ENCODE measurements at places on chromosomes 2 and 18.

DNA sequence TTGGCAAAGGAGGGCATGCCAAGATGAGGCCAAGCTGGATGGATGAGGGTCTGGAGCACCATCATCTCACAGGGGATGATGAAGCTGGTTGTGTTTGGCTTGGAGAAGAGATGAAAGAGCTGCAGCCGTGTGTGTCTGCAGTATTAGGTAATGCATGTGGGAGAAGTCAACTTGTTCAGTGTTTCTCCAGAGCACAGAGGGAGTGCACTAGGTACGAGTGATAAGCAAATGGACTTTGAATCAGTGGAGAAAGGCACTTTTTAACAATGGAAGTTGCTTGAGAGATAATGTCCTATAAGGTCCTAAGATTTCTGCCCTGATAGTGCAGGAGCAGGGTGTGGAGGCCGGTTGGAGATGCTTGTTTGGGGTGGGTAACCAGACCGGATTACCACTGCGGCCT is 36.0 kb downstream of the SLC14A2 start:
- DNase-seq: no peak

DNA sequence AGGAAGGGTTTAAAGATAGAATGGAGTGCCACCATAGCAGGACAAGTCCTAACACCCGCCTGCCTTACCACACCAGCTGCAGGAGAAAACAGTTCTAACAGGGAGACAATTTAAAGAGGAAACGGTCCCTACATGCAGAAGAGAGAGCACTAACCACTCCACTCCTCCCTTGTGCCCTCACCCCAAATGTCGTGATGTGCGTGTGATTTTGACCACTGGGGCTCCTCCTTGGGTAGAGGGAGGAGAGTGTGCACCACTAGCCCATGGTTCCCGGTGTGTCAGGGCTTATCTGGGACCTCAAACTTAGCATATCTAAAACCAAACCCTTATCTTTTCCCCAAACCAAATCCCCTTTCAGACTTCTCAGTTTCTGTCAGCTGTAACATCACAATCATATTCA is 105.5 kb upstream of the CCDC68 start:
- no peak for DNase-seq

DNA sequence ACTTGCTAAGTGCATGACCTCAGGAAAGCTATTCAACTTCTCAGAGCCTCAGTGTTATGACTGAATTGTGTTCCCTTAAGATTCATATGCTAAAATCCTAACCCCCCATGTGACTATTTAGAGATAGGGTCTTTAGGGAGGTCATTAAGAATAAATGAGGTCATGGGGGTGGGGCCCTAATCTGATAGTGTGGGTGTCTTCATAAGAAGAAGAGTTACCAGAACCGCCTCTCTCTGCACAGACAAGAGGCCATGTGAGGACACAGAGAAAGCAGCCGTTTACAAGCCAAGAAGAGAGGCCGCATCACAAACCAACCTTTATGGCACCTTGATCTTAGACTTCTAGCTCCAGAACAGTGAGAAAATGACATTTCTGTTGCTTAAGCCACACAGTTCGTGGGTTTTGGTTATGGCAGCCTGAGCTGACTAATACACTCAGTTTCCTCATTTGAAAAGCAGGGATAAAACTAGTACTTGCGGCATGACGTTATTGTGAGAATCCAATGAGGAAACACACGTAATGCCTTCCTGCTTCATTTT is 9.9 kb downstream of the SH2D6 start:
- DNase-seq: no peak

DNA sequence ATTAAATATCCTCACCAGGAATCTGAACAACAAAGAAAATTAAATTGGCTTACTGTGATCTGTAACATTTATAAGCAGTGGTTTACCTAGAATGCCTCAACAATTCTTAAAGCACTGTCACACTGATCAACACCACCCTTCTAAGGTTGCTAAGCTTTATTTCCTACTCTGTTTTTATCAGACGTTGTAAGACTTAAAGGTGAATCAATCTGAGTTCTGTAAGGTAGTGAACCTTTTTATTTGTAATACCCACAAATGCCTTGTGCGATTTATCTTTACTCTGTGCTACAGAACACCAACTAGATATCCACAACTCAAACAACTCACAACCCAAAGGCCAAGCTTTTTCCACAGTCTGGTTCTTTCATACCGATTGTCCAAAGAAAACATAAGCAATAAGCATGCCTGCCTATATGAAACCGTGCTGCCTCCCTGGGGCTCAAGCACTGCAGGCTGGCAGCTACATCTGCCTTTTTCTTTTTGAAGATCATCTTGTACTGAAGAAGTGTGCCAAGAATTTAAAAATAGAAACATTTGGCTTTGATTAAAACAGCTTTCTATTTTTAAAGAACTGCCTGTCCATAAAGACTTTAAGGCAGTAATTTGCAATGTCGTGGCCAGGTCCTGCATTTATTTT is 490.7 kb downstream of the NUP35 start:
- no peak for DNase-seq

DNA sequence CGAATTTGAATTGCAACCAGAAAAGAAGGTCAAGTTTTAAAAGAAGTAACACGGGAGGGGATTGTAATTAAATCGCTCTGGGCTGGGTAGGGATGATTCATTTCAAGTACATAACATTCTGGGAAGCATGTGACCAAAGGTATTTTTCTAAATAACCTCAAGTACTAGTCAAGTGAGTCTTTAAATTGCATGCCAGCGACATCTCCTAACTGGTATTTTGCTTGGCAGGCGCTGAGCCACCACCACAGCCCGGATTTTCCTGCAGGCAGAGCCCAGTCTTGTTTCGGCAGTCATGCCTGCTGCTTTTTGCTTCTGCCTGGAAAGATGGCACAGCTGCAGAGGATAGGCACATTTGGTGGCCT is 33.7 kb upstream of the NPAS2 start:
- DNase-seq: no peak

GRCh38 chr18:51447351-51448342 is 250.2 kb upstream of the MEX3C start:
- no peak for DNase-seq

DNA sequence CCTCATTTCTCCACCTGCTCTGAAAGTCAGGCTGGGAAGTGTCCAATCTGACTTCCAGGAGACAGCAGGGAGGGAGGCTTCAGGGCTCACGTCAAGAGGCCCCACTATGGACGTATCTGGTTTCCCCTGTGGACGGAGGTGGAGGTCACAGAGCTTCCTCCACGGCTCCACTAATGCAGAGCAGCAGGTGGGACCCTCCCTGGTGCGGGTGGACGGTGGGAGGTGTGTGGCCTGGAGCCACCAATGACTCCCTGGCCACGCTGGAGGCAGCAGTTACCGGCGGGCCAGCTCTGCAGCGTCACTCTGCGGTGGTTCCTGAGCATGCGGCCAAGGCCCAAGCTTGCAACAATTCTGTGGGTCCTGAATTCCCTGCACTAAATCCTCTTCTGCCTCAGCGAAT is 9.0 kb downstream of the CRACDL start:
- no peak for DNase-seq

DNA sequence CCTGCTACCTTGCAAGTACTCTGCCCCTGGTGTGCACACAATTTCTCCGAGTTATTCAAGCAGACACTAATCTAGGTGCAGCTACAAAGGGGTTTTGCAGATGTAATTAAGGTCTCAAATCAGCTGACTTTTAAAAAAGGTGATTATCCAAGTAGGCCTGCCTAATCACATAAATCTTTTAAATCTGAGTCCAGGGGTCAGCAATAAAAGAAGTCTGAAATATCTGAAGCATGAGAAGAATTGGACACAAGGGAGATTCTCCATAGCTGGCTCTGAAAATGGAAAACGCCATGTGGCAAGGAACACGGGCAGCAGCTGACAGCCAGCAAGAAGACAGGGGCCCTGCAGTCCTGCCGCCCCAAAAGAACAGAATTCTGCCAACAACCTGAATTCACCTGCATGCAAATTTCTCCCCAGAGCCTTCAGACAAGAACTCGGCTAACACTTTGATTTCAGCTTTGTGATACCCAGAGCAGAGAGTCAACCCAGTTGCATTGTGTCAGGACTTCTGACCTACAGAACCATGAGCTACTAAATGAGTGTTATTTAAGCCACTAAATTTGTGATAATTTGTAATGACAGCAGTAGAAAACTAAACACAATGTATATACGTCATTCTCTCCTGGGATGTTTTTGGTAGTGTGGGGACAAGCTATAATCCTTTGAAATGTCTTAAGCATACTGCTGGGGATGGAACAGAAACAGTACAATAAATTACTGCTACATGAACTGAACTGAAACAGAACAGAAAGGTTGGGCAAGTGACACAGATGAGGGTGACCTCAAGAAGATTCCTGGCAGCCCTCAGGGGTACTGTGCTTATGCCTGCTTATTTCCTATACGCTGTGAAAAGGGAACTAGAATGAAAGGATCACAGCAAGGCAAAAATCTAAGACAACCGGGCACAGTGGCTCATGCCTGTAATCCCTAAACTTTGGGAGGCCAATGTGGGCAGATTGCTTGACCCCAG is 3.2 kb downstream of the INO80C start:
- no peak for DNase-seq

DNA sequence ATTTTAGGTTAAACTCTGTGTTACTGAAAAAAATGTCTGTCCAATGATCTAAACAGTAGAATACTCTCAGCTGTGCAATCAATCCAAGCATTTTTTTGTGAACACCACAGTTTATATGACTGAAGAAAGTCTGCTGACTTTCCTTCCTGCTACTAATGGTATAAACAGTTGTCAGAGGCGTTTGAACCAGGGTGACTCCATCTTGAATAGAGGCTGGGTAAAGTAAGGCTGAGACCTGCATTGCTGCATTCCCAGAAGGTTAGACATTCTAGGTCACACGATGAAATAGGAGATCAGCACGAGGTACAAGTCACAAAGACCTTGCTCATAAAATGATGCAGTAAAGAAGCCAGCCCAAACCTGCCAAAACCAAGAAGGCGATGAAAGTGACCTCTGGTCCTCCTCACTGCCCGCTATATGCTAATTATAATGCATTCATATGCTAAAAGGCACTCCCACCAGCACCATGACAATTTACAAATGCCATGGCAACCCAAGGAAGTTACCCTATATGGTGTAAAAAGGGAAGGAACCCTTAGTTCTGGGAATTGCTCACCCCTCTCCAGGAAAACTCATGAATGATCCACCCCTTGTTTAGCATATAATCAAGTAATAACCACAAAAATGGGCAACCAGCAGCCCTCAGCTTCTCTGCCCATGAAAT is 31.3 kb downstream of the POU3F3 start:
- DNase-seq: no peak
